C1 segment of cervical spinal cord (tissue), 14 donors: ENCODE measurements at places on chromosomes 2 and 18.

GRCh38 chr2:104857262-104858005 lies 3.5 kb downstream of the POU3F3 start:
- DNase-seq = peak; percentile 41

DNA sequence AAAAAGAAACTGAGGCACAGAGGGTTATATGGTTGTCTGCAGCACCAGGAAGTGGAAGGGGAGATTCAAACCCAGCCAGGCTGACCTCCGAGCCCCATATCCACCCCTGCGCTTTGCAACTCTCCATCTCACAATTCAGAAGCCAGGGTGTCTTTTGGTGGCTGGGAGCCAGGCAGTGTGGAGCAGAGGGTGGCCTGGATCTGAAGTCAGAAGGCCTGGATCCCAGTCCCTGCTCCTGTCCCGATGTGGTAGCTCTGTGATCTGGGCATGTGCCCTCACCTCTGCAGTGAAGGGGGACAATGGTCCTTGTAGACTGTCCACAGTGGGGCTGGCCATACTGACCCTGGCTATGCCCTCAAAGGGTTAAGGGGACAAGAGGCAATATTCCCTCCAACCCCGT lies 57.0 kb downstream of the CIB4 start:
- no peak for DNase-seq

DNA sequence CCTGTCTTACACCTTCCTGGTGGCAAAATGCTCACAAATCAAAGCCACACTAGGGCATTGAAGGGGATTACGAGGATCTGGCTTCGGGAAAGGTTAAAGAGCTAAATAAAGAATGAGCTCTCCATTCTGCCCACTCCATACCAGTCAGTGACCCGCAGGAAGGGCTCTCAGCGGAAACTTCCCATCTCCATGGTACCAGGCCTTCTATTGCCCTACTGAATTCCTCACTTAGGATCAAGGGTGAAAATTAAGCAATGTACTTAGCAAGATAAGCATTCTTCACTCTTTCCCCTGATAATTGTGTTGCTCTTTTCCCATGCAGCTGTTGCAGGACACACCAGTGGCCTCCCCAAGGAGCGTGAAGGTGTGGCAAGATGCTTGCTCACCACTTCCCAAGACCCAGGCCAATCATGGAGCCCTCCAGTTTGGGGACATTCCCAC lies 75.6 kb upstream of the TTC39C start:
- DNase-seq = no peak

- DNase-seq = no peak
Observed at GRCh38 chr18:31973929-31974546, 31.1 kb upstream of the TRAPPC8 start.

DNA sequence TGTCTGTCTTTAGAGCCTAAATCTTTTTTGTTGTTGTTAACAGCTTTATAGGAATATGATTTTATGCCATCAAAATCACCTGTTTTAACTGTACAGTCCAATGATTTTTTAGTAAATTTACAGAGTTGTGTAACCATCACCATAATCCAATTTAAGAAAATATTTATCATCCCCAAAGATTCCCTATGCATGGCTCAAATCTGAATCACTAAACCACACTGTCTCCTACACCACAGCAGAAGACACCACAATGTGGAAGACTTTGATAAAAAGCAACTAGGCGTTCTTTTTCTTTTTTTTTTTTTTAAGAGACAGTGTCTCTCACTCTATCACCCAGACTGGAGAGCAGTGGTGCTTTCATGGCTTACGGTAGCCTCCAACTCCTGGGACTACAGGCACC lies 99.6 kb downstream of the TXNL1 start:
- no peak for DNase-seq

GRCh38 chr2:82675186-82675585 lies 1783.9 kb downstream of the SUCLG1 start:
- DNase-seq = no peak

GRCh38 chr2:27322301-27322765 lies 564 bp downstream of the MPV17 start:
- peak; percentile 29 for DNase-seq
